ENCODE measurements at places on chromosomes 4 and X.

GRCh38 chr4:59637596-59637995, 1562.5 kb upstream of the ADGRL3 start:
- no peak overlapping the region for H3K27ac ChIP-seq
- no peak overlapping the region for H3K4me3 ChIP-seq
- H3K27me3 ChIP-seq, result no peaks in the 10 kb centered on the region
- H3K4me1 ChIP-seq, result no peaks in the 10 kb centered on the region

- H3K4me1 ChIP-seq, result no peaks in the 10 kb centered on the region
- no peaks in the 10 kb centered on the region for H3K36me3 ChIP-seq
- no peaks in the 10 kb centered on the region for H3K27me3 ChIP-seq
These were observed 23.9 kb upstream of the PRDM8 start for GRCh38 chr4:80173401-80173800.

- H3K27ac ChIP-seq, result no peak overlapping the region
- no peak for DNase-seq
These were observed 83.6 kb downstream of the REPS2 start for GRCh38 chrX:17030092-17030491.

- H3K4me1 ChIP-seq, result no peaks in the 10 kb centered on the region
- DNase-seq, result no peak
- no peaks in the 10 kb centered on the region for H3K36me3 ChIP-seq
- H3K27me3 ChIP-seq, result no peaks in the 10 kb centered on the region
- H3K4me3 ChIP-seq, result no peak overlapping the region
These were observed 264.0 kb downstream of the MID1IP1 start for GRCh38 chrX:39065051-39065871.

DNA sequence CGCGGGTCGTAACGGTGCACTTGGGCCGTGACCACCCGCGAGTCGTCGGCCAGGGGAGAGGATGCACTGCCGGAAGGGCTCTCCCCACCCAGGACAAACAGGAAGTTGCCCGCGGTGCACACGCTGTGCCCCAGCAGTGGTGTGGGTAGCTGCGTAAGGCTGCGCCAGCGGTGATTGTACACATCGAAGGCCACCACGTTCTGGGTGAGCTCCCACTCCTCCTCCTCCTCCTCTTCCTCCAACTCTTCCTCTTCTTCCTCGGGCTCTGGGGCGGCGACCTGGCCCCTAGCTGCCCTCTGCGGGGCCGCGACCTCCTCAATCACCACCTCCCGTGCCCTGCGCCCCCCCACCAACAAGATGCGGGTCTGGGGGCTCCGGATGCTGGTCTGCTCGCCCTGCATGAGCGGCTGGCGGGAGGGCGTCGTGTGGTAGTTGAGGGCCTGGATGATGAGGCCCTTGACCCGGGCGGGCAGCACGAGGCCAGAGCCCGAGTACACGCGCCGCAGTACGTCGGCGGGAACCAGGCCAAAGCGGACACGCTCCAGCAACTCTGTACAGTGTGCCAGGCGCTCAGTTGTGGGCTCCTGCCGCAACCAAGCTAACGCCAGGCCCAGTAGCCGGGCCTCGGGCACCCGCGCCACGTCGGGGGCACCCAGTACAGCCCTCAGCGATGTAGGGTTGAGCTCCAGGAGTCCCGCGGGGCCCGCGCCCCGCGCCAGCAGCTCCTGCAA, 1.4 kb downstream of the KLHL34 start:
- no peak overlapping the region for H3K27ac ChIP-seq
- H3K27me3 ChIP-seq, result no peaks in the 10 kb centered on the region
- no peaks in the 10 kb centered on the region for H3K4me1 ChIP-seq
- peak overlapping the region; percentile 3 for H3K4me3 ChIP-seq

GRCh38 chr4:187814737-187815465, 180.7 kb upstream of the ZFP42 start:
- no peaks in the 10 kb centered on the region for H3K4me1 ChIP-seq
- peak overlapping the region; percentile 31 for H3K4me3 ChIP-seq
- H3K36me3 ChIP-seq, result no peaks in the 10 kb centered on the region
- H3K27ac ChIP-seq, result peak overlapping the region; percentile 12
- no peaks in the 10 kb centered on the region for H3K27me3 ChIP-seq
- no peak for DNase-seq

- peak overlapping the region; percentile 82 for H3K27ac ChIP-seq
- peaks cover 3% of the 10 kb centered on the region for H3K27me3 ChIP-seq
- DNase-seq, result no peak
- H3K4me3 ChIP-seq, result peak overlapping the region; percentile 51
- no peaks in the 10 kb centered on the region for H3K4me1 ChIP-seq
These were observed 74.8 kb upstream of the BCOR start for GRCh38 chrX:40172401-40173142.

- H3K4me1 ChIP-seq, result no peaks in the 10 kb centered on the region
- no peak for DNase-seq
- no peak overlapping the region for H3K4me3 ChIP-seq
- H3K27me3 ChIP-seq, result no peaks in the 10 kb centered on the region
- H3K27ac ChIP-seq, result no peak overlapping the region
- no peaks in the 10 kb centered on the region for H3K36me3 ChIP-seq
These were observed 130.5 kb upstream of the APOOL start for GRCh38 chrX:84873176-84873575.

GRCh38 chr4:33714971-33715370, 2529.3 kb downstream of the ARAP2 start:
- no peaks in the 10 kb centered on the region for H3K27me3 ChIP-seq
- no peak for DNase-seq
- no peak overlapping the region for H3K4me3 ChIP-seq

DNA sequence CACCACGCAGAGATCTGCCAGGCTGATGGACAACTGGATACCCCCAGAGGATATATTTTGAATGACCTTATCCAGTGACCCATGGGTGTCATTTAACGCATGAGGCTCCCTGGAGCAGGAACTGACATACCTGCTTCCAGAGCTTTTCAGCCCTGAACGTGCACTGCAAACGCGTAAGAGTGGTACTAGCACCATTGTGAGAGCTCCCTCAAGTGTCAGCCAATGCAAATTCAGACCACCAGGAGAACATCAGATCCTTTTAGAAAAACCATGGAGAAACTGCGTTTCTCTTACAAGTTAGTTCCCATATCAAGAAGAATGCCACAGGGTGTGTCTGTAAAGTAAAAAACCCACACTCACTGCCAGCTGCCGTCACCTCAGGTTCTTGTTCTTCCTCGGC, 7.3 kb downstream of the TREX2 start:
- no peak for DNase-seq
- no peaks in the 10 kb centered on the region for H3K36me3 ChIP-seq
- H3K27ac ChIP-seq, result no peak overlapping the region
- H3K4me3 ChIP-seq, result no peak overlapping the region

- no peaks in the 10 kb centered on the region for H3K27me3 ChIP-seq
- H3K27ac ChIP-seq, result no peak overlapping the region
- no peak overlapping the region for H3K4me3 ChIP-seq
These were observed 38.7 kb downstream of the DCHS2 start for GRCh38 chr4:154452798-154453346.
